AG10803 (cell line): ENCODE measurements at places on chromosomes 3 and 15.

DNA sequence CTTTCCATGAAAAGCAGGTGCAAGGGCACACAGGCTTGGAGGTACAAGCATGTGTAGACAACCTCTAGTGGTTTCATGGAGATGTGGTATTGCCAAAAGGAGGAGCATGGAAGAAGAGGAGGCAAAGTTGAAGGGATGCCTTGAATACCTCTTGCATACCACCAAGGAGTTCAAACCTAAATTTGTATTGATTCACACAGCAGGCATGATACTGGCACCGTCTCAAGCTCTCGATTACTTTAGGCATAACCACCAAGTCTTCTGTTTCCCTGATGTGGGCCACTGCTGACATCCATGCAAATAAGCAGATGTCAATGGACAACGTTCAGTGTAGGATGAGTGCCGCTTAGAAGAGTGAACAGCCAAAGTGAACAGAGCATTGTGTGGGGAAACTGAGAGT lies 87.1 kb downstream of the SCN11A start:
- DNase-seq, result peak; percentile 49

- DNase-seq, result no peak
Measured at GRCh38 chr3:189699885-189700284, 68.7 kb downstream of the TP63 start.

DNA sequence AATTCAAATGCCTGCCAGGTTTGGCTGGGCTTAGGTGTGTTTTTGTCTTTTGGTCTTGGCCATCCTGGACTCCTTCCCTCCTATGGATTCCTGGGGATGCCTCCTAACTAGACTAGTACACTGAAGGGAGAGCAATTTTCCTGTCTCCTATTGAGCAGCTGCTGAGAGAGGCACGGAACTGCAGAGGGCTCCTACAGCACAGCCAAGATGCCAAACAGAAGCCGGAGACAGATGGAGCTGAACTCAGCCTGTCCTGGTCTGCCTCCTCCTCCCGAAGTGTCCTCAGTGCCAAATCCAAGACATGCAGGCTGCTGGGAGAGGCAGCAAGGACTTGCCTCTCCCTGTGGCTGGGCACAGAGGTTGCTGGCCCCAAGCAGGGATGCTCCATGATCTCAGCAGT lies 256.6 kb upstream of the PROK2 start:
- DNase-seq, result peak; percentile 79

GRCh38 chr15:38714309-38715072 lies 149.9 kb upstream of the RASGRP1 start:
- DNase-seq, result peak; percentile 100

GRCh38 chr15:99951511-99951910 lies 218.3 kb upstream of the LYSMD4 start:
- DNase-seq, result no peak

DNA sequence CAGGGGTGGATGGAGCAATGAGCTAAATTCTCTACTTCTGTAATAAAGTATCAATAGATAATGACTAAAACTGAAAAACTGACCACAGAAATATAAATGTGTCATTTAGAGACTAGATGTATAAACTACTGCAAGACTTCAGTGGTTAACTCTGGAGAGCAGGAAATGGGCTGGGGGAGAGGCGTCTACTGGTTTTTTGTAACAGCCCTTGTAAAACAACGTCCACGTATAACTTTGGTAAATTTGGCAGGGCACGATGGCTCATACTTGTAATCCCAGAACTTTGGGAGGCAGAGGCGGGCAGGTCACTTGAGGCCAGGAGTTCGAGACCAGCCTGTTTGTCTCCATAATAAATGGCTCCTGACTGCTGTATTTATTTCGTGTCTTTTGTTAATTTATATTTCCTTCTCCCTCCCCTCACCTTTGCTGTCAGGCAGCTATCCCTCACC lies 12.5 kb downstream of the RAB27A start:
- no peak for DNase-seq

DNA sequence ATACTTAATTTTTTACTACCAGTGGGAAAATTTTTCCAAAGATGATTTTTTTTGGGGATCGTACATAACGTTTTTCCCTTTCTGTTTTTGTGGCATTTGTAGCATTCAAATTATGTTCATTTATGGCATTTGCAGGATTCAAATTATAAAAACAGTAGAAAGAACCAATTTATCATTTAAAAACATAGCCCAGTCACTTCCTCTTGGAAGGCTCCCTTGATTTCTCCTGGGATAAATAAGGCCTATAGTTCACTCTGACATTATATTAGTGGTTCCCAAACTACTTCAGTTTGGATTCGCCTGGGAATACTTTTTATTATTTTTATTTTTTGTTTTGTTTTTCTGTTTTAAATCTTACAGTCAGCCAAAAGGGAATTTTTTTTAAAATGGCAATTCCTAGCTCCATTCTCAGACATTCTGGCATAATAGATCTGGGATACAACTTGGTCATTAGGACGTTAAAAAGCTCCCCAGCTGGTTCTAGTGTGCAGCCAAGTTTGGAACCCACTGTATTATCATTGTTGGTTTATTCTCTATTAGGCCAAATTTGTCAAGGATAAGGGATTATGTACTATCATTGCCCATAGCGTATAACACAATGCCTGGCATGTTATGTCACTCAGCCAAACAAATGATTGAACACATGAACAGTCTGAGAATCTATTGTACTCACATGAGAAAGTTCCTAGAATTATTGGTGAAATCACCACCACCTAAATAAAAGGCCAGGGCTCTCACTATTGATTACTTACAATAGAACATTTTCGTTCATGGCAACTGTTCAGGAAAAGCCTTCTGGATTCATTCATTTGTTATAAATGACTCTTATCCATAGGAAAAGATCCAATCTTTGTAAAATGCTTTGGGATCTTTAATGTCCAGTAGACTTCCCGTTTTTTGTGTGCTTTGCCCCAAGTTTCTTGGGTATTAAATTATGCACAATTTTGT lies 28.9 kb downstream of the RARB start:
- DNase-seq, result no peak

DNA sequence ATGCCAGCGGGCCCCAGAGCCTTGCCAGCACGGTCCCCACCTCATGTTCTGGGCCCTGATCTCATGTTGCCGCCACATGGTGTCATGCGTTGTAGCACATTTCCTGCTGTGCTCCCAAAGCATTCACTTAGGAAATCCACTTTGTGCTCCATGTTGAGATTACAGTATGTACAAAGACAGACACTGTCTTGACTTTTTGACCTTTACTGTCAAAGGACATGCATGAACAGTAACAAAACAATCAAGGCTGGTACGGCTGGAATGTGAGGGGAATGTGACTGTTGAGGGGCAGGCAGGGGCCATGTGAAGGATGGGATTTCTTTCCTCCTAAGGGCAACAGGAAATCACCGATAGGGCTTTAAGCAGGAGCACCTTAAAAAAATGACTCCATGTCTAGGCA lies 53.3 kb upstream of the RPL32 start:
- DNase-seq, result peak; percentile 9

GRCh38 chr3:2896308-2896939 lies 213.8 kb downstream of the IL5RA start:
- DNase-seq, result no peak

GRCh38 chr3:37993820-37994638 lies 3.4 kb downstream of the VILL start:
- DNase-seq, result peak; percentile 75

DNA sequence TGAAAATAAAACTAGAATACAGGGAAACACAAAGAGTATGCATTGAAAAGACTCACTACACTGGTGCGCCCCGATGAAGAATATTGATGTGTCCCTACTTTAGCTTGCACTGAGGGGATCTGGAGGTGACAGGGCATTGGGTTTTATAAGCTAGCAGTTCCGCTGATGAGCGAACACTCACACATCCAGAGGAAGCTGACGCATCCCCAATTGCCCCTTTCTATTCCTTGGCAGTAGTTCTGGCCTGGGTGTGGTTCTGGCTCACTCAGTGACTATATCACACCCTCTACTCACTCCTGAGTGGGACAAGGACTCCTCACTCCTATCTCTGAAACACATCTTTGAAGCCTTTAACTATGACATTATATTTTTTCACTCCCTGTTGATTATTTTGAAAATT lies 71.0 kb downstream of the B3GNT5 start:
- DNase-seq, result no peak

- peak; percentile 4 for DNase-seq
Measured at GRCh38 chr3:117035745-117036144, 326.2 kb downstream of the TUSC7 start.

DNA sequence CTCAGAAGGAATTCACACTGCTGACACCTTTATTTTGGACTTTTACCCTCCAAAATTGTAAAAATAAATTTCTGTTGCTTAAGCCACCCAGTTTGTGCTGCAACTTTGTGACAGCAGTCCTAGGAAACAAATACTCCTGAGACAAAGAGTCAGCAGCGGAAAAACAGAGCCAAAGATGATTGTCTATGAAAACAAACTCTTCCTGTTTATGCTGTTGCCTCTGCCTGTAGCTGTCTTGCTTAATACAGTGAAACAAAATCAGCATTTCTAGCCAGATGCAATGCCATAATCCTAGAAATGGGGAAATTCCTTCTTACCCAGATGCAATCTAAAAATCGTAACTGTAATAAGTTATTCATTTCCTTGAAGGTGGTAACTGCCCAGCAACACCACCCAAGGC lies 387.5 kb upstream of the ATP11B start:
- DNase-seq, result no peak

GRCh38 chr3:43632269-43632733 lies 10.5 kb upstream of the ANO10 start:
- DNase-seq, result peak; percentile 82

DNA sequence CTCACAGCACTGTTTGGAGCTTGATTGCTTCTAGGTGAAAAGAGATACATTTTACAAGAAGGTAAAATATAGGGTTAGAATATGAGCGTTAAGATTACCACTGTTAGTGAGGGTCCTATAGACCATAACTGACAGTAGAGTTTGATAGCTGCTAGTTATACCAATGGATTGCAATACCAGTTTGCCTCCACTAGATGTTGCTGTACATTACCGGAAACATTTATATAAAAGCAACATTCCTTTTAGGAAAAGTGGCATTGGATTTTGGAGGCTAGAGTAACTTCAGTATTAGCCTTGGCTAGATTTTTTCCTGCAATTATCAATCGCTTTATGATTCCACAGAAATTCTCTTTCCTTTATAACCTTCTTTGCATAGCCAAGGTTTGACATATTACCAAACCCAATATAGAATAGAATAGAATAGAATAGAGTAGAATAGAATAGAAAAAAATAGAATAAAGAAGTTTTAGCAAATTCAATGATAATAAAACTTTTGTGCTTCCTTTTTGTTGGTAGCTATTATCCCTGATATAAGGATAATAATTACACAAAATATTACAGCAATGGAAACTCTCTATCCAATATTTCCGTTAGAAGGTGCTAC lies 1093.6 kb upstream of the ALCAM start:
- DNase-seq, result peak; percentile 61
